ENCODE measurements at places on chromosomes 2 and 18.

DNA sequence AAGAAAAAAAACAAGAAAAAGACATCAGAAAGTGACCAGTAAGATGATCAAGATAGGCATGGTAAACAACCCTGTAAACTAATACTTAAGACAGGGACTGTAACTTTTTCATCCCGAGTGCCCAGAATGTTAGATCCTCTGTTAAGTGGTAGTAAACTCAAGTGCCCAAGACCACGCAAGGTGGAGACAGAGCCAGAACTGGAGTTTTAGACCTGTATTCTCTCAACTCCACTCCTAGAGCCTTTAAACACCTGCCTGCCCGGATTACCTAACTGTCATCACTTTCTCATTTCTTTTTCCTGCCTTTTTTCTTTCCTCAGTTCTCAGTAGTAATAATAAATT lies 75.2 kb upstream of the CDCA7 start:
- DNase-seq, result no peak

DNA sequence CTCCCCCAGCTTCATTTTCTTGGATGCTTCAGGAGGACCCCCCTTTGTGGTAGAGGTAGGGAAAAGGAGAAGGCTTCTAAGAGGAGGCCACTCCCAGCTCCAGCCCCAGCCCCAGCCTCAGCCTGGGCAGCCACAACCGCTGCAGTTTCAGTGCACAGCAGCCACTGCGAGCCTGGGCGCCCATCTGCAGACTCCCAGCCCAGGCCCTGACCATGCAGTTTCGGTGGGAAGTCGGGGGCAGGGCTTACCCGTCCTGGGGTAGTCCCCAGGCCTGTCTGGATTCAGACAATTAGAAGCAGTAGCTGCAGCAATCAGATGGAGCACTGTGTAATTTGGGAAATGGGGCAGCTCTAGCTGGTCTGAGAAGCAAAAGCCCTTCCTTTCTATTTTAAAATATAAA lies 28.6 kb downstream of the ITM2C start:
- DNase-seq, result no peak

- no peak for DNase-seq
Measured at GRCh38 chr2:27839022-27839618, 51.1 kb downstream of the RBKS start.

DNA sequence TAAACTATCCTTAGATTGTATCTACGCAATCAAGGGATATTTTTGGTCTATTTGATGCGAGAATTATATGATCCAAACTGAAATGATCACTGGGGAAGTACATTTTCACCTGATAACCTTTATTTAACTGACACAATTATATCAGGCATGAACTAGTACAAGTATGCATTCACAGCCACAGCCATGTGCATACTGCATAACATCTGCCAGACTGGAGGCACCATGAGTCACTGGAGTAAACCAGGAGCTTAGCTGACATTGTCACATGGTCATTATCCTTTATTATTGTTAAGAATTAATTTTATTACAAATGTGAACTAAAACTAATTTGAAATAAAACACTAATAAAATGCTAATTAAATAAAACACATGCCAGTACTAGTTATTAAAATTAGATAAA lies 1127.1 kb downstream of the DPP10 start:
- DNase-seq, result no peak

DNA sequence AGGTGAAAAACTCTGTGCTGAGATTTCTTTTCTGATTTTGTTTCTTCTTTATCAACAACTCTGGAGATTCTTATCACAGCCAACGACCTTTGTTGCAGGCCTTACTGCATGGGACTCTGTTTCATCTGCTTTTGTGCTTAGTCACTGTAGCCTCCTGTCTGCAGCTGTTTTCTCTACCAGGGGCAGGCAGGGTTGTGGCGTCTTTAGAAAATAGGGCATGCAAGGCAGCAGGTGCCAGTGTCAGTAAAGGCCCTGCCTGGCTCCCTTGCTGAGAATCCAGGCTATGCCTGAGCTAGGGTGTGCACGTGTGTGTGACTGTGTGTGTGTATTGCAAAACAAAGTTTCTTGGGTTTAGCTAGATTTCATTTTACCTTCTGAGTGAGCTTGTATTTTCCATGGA lies 14.6 kb upstream of the SLC9A2 start:
- no peak for DNase-seq

- peak; percentile 86 for DNase-seq
Measured at GRCh38 chr18:74290794-74291471, 830 bp downstream of the CYB5A start.

GRCh38 chr2:160387558-160388262 lies 105.9 kb downstream of the RBMS1 start:
- DNase-seq, result peak; percentile 35

- no peak for DNase-seq
Measured at GRCh38 chr2:144358979-144359541, 160.9 kb downstream of the ZEB2 start.

GRCh38 chr2:27572439-27572838 lies 10.4 kb upstream of the ZNF512 start:
- DNase-seq, result no peak

DNA sequence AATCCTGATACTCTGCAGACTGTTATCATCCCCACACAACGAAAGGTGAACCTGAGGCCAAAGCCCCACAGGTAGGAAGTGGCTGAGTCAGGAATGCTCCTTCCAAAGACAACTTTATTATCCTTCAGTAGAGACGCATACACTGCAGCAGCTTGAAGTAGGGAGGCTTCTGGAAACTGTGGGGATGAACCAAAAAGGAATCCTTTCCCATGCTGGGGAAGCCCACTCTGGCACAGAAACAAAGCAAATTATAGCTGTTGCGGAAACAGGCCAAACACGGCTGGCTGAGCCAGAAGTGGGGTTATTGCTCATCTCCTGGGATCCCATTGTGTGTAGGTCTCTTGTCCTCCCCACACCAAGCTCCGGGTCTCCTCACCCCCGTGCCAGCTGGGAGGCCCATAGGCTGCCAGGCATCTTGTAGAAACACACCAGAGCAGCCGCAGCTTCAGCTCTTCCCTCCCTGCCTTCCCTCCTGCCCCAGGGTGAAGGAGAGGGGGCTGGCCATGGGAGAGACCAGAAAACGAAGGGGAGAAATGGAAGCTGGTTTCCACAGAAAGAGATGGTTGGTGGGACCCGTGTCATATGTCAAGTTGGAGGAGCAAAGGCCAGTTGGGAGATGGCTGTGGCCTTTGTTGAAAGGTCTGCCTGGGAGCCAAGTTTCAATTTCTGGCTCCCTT lies 176.9 kb upstream of the NABP1 start:
- DNase-seq, result no peak

DNA sequence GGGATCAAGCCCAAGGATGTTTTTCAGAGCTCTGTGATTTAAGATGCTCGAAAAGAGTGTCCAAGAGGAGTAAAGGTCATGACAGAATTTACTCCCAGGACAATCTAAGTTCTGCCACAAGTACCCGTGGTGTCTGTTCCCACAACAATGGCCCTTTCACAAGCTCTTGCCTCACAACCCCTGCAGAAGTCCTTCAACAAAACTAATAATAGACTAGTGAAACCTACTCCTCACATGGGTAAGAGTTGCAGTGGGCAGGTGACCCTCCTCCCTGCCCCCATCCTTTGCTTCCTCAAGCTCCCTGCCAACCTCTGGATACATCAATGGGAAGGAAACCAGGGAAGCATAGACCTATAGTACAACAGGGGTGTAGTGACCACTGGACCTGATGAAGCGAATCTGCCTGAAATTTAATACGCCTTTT lies 34.9 kb downstream of the PTCD3 start:
- DNase-seq, result no peak

GRCh38 chr2:112768432-112768831 lies 4.0 kb upstream of the CKAP2L start:
- DNase-seq, result no peak

DNA sequence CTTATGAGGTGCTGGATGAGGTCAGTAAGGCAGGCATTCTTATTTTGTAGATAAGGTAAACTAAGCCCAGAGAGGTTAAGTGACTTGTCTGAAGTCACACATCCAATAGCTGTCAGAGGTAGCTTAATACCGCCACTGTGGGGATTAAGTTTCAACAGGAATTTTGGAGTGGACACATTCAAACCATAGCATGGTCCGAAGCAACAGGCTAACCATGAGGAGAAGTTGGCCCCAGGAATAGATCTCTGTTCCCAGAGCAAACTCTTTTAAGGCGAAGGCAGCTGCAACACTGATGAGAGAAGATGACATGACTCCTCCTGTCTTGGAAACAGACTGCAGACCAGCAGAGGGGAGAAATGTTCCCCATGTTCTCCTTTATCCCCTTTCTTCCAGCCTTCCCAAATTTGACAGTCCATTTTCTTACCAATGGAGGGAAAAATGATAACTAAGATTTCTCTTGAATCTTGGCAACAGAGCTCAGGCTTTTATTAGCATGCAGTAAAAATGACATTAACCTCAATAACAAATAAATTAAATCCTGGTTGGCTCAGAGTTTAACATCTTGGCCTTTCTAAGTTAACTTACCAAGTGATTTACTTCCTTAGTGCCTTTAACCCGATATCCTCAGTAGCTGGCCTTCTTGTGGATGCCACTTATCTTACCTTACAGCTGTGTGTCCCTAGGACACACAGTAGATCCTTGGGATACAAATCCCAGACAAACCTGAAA lies 67.9 kb upstream of the STPG4 start:
- no peak for DNase-seq

- DNase-seq, result no peak
Measured at GRCh38 chr2:177283906-177284305, 19.4 kb upstream of the NFE2L2 start.

GRCh38 chr2:236768393-236769140 lies 198.9 kb downstream of the ACKR3 start:
- no peak for DNase-seq

DNA sequence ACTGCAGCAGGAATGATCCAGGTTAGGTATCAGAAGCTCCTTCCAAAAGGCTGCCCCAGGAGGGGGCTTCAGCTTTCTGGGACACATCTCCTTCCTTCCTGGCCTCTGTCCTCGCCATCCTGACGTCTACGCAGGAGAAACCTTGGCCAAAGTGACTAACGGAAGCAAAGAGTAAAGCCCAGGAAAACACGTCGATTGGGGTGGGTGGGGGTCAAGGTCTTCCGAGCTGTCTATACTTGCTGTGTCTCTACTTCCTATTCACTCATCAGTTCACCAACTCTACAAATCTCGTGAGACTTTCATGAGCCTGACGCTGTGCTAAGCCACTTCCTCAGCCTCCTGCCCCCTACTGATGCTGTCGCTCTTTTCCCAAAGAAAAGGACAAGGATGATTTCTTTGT lies 212.6 kb downstream of the TNS1 start:
- no peak for DNase-seq

- DNase-seq, result no peak
Measured at GRCh38 chr18:23668731-23669130, 6.0 kb upstream of the ANKRD29 start.

GRCh38 chr2:201130524-201131186 lies 14.7 kb downstream of the CFLAR start:
- no peak for DNase-seq

- no peak for DNase-seq
Measured at GRCh38 chr2:217105733-217106649, 246.1 kb upstream of the TNP1 start.

DNA sequence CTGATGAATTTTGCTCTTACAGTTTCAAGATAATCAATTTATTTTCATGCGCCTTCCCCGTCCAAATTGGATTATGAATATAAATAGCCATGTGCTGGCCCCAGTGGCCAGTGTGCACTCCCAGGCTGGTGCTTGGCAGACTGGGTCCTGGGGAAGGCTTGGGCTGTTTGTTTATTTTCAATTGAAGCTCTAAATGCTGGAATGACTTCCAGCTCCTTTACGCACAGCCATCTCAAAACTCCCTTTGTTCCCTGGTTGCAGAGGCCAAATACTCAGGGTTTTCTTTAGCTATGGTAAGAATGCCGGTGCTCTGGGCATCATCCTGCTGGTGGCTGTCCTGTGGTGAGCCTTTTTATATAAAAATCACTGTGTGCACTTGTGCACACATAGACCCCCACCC lies 131.5 kb downstream of the PRKCE start:
- DNase-seq, result no peak

- no peak for DNase-seq
Measured at GRCh38 chr2:42115588-42115987, 53.6 kb upstream of the EML4 start.

DNA sequence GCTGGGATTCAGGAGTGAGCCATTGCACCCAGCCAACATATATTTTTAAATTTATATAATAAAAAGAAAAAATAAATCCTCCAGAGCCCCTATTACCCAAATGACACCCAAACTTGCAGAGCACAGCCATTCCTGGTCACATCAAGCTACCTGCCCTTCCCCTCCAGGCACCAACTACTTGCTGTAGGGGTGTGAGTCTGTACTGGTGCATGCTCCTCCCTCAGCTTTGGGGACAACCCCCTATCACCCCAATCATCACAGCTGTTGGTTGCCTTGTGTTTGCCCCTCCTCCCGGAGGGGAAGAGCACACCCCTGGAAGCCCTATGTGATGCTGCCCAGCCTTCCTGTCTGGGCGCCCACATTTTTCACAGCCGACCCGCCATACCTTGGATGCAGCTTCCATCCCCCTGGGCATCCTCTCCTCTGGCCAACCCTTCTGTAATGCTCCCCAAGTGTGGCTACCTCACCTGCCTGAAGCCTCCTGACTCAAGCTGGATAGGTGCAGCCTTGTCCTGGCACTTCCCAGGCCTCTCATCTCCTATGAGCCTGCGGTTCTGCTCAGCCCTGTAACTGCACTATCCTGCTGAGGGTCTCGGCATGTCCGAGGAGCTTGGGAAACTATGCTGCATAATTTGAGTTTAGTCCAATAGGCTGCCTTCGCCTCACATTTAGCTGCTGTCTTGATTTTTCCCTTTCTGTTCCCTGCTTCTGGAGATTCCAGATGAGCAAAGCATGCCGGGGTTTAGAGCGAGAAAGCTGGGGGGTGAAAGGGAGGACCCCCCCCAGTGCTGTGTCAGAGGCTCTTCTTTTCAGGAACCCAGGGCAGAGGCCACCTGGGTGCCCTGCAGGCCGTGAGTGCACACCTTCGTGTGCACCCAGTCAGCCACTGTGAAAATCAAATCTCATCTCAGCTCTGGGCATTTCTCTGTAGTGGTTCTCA lies 27.2 kb downstream of the CHST10 start:
- DNase-seq, result no peak

- DNase-seq, result no peak
Measured at GRCh38 chr18:23682045-23682444, 7.2 kb upstream of the LAMA3 start.

DNA sequence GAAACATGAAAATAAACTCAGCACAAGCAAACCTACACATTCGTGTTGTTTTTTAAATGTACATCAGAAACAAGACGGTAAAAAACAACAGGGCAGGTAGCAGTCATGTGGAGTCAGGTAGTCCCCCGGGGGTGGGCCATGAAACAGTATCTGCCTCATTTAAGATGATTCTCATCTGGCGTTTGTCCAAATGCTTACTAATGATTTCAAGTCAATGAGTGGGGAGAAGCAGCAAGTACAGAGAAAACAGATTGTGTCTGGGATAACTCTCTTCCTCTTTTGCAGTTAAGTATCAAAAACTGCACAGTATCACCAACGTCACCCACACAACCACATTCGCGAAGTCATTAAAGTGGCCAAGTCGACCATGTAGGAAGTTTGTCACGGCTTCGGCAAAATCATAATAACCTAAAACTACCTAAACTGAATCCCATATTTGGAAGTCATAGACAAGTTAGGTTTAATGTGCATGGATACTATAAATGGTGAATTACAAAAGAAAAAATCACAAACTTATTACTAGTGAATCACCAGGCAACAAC lies 1.3 kb downstream of the LAPTM4A start:
- no peak for DNase-seq
